HFFc6 (cell line): ENCODE measurements at places on chromosomes 6 and 20. TPM values are rescaled to one million over a fixed set of nuclear protein-coding genes. Genes with fewer than 3 reads are reported as not detected.

DNA sequence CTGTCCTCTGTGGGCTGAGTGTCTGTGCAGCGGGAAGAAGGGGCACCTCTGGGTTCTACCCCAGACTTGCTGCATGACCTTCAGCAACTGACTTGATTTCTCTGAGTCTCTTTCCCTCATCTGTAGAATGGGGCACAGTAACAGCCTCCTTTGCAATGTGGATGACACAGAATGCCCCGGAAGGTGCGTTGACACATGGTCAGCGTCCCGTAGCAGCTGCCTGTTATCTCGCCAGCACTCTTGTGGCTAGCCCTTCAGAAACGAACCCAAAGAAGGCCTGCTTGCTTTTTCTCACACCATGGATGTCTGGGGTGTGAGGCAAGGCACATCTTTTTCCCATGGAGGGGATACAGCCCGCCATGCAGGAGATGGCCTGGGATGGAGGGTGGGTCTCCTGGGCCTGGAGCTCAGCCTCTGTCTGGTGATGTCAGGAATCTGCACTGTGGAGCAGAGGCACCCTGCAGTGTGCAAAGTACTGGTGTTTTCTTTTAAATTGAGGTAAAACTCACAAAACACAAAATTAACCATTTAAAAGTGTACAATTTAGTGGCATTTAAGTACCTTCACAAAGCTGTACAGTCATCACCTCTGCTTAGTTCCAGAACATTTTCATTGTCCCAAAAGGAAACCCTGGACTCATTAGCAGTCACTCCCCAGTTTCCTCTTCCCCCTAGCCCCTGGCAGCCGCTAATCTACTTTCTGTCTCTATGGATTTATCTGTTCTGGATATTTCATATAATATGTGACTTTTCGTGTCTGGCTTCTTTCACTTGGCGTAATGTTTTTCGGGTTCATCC lies 59.8 kb upstream of the FAM83D start:
- no peaks in the 10 kb centered on the region for H3K36me3 ChIP-seq
- no peak overlapping the region for H3K4me3 ChIP-seq
- no peak overlapping the region for H3K27ac ChIP-seq
- DNase-seq = no peak
- H3K27me3 ChIP-seq = peaks cover 26% of the 10 kb centered on the region
- no peaks in the 10 kb centered on the region for H3K4me1 ChIP-seq

DNA sequence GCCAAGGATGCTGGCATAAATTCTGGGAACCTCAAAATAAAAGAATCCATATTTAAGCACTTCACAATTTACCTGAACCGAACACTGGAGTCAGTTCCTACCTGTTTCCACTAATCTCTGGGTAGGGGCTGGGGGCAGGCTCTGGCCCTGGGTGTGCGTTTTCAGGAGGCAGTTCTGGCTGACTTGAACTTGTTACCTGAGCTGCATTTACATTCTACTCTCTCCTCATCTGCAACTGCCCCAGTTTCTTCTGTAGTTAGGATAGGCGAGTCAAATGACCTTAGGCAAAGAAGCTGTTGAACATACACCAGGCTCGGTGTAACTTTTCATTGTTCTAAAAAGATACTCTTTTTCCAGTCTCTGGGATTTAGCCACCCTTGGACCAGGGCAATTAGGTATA lies 13.2 kb downstream of the CARMIL1 start:
- H3K27me3 ChIP-seq = no peaks in the 10 kb centered on the region
- peaks cover 30% of the 10 kb centered on the region for H3K4me1 ChIP-seq
- no peaks in the 10 kb centered on the region for H3K36me3 ChIP-seq
- DNase-seq = no peak
- no peak overlapping the region for H3K27ac ChIP-seq
- no peak overlapping the region for H3K4me3 ChIP-seq

Gene TBXT
- not detected in 3 replicates for total RNA-seq

DNA sequence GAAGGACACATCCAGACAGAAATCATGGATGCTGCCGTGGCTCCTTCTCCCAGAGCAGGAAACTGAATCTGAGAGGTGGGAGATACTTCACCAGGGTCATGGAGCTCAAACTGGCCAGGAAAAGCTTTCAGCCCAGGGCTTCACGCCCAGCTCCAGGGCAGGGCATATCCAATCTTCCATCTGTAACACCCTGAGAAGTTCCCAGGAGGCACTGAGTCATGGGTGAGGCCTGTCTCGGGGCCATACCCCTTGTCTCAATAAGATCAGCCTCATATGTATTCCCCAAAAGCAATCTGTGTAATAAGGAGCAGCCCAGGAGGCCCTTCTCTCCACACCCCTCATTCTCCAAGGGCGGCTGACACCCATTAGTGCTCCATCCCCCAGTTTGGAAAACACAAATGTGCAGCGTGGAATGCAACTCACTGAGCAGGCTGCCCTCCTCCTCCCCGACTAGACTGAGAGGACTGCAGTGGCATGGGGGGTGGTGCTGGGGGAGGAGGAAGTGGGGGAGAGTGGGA lies 439.3 kb upstream of the SULF2 start:
- peaks cover 4% of the 10 kb centered on the region for H3K27me3 ChIP-seq
- H3K36me3 ChIP-seq = peaks cover 9% of the 10 kb centered on the region; the same call in 1 of the 2 replicates
- no peak overlapping the region for H3K4me3 ChIP-seq
- no peaks in the 10 kb centered on the region for H3K4me1 ChIP-seq
- no peak overlapping the region for H3K27ac ChIP-seq
- no peak for DNase-seq

DNA sequence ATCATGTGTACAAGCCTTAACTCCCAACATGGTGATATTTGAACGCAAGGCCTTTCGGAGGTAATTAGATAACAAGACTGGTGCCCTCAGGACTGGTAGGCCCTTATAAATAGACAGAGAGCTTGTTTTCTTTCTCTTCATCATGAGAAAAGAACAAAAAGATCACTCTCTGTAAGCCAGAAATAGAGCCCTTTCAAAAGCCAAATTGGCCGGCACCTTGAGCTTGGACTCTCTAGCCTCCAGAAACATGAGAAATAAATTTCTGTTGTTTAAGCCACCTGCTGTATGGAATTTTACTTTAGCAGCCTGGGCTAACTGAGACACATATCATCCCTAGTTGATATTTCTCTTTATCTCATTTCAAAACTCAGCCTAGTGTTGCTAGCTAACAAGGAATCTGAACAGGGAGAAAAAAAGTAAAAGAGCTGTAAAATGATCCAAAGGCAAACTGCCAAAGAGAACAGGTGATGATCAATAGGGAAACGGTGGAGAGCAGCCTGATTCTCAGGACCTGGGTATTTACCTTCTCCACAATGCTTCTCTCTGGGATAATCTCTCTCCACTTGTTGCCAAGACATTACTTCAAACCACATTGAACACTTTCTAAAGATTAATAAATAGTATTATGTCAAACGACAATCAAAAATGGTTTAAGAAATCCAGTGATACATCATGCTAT lies 6.1 kb downstream of the COL21A1 start:
- H3K36me3 ChIP-seq = no peaks in the 10 kb centered on the region
- DNase-seq = no peak
- H3K4me1 ChIP-seq = no peaks in the 10 kb centered on the region
- H3K27ac ChIP-seq = no peak overlapping the region
- peaks cover 2% of the 10 kb centered on the region; the same call in 1 of the 2 replicates for H3K27me3 ChIP-seq
